ENCODE measurements at places on chromosomes 13 and 19.

DNA sequence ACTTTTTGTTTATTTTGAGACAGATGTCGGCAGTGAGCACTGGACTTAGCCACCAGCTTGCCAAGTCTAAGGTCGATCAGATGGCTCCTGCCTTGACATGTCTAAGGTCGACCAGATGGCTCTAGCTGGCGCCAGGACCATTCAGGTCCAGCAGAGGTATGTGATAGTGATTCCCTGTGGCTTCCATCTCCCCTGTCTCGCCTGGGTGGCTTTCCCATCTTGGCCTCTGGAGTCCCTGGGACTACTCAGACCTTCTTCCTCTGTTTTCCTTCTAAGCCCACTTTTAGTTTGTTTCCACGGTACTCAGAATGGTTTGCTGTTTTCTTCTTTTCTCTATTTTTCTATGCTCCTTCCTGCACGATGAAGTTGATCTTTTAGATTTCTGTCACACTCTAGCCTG lies 1435.7 kb downstream of the UQCRFS1 start:
- DNase-seq: no peak

- DNase-seq: no peak
Measured at GRCh38 chr19:10782795-10783194, 53.2 kb downstream of the TMED1 start.

- DNase-seq: no peak
Measured at GRCh38 chr19:43380771-43381386, 27.4 kb downstream of the CD177 start.

DNA sequence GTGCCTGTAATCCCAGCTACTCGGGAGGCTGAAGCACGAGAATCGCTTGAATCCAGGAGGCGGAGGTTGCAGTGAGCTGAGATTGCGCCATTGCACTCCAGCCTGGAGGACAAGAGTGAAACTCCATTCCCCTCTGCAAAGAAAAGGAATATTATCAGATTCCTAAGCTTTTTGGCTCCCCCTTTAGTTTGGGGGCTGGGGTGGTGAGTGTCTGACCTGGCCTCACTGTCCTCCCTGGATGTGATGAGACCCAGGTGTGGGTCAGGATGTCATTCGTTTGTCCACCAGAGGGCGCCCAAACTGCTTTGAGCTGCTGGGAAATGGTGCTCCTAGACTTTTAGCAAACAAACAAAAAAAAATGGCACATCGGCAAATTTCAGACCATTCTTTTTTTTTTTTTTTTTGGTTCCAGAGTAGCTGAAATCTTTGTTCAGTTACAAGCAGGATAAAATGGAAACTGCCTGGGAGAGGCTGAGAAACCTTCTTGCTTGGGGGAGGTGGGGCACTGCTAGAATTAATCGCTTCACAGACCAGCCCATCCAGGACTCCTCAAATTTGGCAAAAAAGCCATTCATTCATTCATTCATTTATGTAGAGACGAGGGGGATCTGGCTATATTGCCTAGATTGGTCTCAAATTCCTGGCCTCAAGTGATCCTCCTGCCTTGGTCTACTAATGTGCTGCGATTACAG lies 29.4 kb downstream of the SPC24 start:
- peak; percentile 87 for DNase-seq

GRCh38 chr19:29963576-29963975 lies 21.5 kb downstream of the URI1 start:
- no peak for DNase-seq

DNA sequence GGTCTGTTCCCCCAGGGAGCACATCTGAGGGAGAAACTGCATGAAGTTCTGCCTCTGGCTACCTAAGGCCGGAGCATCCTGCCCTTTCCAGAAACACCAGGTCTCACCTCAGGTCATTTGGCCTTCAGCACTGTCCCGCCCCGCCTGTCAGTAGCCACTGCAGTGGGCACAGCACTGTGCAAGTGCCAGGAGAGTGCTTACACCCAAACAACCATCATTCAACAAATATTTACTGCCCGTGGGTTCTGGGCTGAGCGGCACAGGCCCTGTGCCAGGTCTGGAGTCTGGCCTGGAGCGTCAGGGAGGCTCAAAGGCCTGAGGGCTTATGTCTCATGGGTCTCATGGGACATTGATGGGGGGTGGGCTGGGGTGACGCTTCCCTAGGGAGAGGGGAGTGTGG lies 2.8 kb downstream of the USF2 start:
- DNase-seq: no peak

DNA sequence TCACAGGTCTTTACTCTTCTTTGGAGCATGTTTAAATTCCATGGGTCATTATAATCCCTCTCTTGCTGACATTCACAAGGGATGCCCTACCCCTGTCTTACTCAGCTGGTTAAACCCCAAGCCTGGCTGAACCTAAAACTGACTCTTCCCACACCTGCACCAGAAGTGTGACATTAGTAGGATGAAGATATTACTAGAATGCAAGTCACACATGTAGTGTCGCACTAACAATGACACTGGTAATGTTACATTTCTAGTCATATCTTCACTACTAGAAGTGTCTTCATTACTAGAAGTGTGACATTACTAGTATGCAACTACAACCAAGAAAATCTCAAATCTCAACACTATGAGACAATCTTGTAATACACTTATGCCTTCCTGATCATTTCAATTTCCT lies 14.2 kb downstream of the ZAR1L start:
- no peak for DNase-seq

- no peak for DNase-seq
Measured at GRCh38 chr13:100526318-100527000, 62.1 kb downstream of the GGACT start.

DNA sequence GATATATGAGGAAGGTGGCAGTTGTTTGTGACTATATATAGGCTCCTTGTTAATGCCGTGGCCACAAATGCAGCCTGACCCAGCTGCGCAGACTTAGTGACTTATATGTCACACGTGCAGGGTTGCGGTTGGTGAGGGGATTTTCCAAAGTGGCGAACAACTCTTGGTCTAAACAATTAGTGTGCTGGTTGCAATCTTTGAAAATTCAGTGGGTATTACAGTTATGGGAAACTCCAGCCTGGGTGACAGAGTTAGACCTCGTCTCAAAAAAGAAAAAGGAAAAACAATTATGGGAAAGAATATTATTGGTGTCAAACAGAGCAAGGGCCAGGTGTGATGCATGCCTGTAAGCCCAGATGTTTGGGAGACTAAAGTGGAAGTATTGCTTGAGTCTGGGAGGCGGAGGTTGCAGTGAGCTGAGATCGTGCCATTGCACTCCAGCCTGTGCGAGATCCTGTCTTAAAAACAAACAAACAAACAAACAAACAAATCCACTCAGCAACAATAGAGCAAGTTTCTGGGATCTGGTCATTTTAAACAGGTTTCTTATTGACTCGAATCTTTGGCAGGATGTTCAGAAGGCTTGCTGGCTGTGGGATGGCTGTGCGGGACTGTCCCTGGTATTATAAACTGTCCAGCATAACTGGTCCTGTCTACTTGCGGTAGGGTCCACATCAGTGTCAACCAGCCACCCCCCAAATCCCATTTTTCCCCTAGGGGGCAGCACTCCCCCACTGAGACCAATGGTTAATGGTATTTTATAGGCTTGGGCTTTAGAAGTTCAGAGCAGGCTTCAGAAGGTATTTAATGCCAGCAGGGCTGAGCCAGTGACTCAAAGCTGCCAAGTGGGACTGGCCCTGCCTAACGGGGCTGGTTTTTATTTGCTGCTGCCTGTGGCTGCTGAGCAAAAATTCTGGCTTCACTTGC lies 15.4 kb downstream of the RELB start:
- DNase-seq: peak; percentile 80

- DNase-seq: no peak
Measured at GRCh38 chr19:3641515-3642269, 15.1 kb upstream of the CACTIN start.

GRCh38 chr13:44974056-44974793 lies 15.0 kb downstream of the NUFIP1 start:
- DNase-seq: no peak

GRCh38 chr19:2733930-2734588 lies 5.8 kb downstream of the SLC39A3 start:
- DNase-seq: no peak

DNA sequence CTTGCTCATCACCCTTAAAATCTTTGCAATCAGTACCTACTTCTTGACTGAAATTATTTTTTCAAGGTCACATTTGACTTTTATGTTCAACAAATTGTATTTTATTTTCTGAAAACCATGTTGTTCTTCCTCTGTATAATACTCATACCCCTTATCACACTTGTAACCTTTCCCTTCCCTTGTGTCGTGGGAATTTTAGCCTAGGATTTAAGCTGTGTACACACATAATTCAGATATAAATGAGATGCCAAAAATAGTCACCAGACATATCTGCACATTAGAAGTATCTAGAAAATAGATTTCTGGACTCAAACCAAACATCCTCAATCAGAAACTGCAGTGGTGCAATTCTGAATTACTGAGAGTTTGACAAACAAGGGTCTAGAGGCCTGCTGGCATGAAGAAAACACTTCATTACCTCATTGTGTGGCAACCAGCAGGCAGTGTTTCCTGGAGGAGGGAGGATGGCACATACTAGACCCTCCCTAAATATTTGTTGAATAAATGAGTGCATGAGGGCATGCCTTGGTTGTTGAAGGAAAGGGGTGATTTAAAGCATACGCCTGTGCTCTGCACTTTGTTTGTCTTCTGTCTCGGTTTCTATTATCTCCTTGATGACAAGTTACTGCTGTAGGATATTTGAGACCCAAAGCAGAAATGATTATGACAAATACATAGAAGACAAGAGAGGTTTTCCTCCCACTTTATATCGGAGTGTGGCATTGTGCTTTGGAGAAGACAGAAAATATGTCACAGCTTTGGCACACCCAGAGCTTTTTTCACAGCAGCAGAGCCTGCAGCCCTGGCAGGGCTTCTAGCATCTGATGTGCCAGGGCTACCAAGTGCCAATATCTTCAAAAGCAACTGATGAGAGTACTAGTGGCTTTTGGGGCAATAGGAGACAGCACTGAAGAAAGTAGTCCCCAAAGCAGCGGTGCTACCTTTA lies 881.1 kb downstream of the PCDH9 start:
- DNase-seq: no peak

DNA sequence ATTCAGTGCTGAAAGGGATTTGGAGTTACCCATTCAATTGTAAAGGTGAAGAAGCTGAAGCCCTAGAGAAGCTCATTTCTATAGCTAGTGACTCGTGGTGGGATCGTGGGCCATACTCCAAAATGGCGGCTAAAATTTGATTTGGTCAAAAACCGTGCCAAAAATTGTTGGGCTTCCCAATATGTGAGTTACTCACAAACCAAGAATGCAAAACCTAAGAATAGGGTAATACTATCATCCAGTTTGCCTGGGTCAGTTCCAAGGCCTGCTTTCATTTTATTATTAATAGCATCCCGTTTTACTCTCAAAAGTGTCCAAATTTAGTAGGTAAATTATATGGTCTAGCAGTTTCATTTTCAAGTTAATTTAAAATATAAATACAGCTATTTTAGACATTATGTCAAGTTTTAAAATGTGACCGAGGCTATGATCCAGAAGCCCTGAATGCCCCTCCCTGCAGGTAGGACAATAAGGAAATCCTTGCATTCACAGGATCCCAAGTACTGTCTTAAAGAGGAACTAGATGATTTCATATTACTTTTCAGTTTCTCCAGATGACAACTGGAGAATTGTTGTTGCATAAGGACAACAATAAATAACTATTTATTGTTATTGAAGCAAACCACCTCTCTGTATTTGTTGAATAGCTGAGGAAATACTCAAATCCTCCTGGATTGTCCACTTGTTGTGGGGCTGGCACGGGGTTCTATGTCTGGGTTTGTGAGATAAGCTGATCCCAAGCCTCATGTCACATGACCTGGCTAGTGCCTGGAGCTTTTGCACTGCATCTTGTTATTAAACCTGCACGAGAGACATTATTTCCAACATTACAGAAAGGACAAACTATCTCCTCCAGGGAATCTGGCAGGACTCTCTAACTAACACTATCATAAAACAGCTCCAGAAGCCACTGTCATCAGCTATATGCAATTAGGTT lies 11.6 kb upstream of the RAP2A start:
- no peak for DNase-seq

GRCh38 chr13:86383151-86383550 lies 583.9 kb upstream of the SLITRK6 start:
- no peak for DNase-seq

- no peak for DNase-seq
Measured at GRCh38 chr13:106033659-106034058, 501.8 kb downstream of the EFNB2 start.

DNA sequence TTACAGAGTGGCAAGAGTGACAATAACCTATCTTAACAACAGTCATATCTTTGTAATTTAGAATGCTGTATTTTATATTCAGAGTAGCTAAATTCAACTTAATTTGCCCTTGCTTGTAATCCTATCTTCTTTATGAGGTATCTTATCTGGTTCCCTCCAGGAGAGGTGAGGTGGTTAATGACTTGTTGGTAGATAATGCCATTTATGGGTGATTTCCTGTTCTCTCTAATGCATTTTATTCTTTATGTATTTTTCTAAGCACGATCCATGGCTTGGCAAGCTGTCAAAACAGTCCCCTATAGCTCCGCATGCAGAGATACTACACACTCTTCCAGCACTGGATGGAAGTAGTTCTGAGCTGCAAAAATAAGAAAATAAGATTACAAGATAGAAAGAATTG lies 267.9 kb downstream of the LMO7 start:
- DNase-seq: no peak

DNA sequence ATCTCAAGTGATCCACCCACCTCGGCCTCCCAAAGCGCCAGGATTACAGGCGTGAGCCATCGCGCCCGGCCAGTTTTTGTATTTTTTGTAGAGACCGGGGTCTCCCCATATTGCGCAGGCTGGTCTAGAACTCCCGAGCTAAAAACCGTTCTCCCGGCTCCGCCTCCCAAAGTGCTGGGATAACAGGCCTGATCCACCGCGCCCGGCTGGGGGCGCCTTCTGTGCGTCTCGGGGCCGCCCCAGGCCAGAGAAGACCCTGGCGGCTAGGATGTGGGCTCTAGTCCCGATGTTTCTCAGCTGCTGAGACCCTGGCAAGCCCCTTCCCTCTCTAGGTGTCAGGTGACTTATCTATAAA lies 3.6 kb downstream of the ARHGAP45 start:
- no peak for DNase-seq

DNA sequence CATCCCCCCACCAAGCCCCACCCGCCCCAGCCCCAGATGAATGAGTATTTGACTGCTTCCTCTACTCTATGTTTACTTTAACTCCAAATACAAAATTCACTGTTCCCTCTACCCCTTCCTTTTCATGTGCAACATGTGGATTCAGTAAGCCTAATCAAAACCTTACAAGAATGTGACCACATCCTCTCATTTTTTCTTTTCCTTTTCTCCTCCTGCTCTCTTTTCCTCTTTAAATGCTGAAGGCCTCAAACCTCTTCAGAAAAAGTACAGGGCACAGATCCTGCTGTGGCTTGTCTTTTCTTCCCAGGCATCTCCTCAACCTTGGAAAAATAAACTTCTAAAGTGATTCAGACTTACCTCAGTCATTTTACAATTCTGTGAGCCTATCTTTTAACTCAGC lies 119.0 kb downstream of the MYCBP2 start:
- no peak for DNase-seq

- DNase-seq: no peak
Measured at GRCh38 chr19:2912306-2912705, 11.6 kb downstream of the ZNF57 start.

GRCh38 chr19:19185853-19186740 lies 5.9 kb downstream of the BORCS8 start:
- peak; percentile 71 for DNase-seq

GRCh38 chr19:38057959-38058690 lies 151.1 kb downstream of the SIPA1L3 start:
- DNase-seq: no peak

- no peak for DNase-seq
Measured at GRCh38 chr13:59750860-59751259, 412.9 kb downstream of the DIAPH3 start.

GRCh38 chr13:59609421-59609820 lies 554.3 kb downstream of the DIAPH3 start:
- no peak for DNase-seq

Data from activated T-cell treated with anti-CD3 and anti-CD28 coated beads, Interleukin-2, amount 50 U/mL, for 48 hours (primary cell).